ENCODE measurements at places on chromosomes 3 and 15. TPM values are rescaled to one million over a fixed set of nuclear protein-coding genes. Genes with fewer than 3 reads are reported as not detected.

- peak; percentile 17 for DNase-seq
Measured at GRCh38 chr3:154168998-154169795, 48.0 kb downstream of the ARHGEF26 start.

GRCh38 chr3:38133209-38133556 is 3.7 kb downstream of the ACAA1 start:
- no peak for DNase-seq

Gene ZCWPW2
- total RNA-seq, result 0.40 TPM

Gene AGTR1
- not detected for total RNA-seq

- no peak for DNase-seq
Measured at GRCh38 chr3:157631478-157631877, 128.3 kb upstream of the VEPH1 start.
